ENCODE measurements at places on chromosomes 2 and 18. TPM values are rescaled to one million over a fixed set of nuclear protein-coding genes. Genes with fewer than 3 reads are reported as not detected.

IRS1 gene
- total RNA-seq = 0.05 TPM

C2orf15 gene
- total RNA-seq = not detected

RBKS gene
- 1.0 TPM for total RNA-seq

ACYP2 gene
- total RNA-seq = 4.1 TPM

CXCR1 gene
- not detected for total RNA-seq

GPBAR1 gene
- total RNA-seq = not detected

DPP10 gene
- not detected for total RNA-seq

AKAIN1 gene
- not detected for total RNA-seq

IMMT gene
- 68.4 TPM for total RNA-seq

ADCYAP1 gene
- 0.10 TPM for total RNA-seq

COL3A1 gene
- total RNA-seq = 2.6 TPM

SPAG16 gene
- total RNA-seq = 11.7 TPM

DLGAP1 gene
- 1.1 TPM for total RNA-seq

RAX gene
- total RNA-seq = not detected

RPIA gene
- total RNA-seq = 9.9 TPM

PTPRN gene
- total RNA-seq = not detected

Measured in mammary microvascular endothelial cell (primary cell).